NCI-H460 (cell line): ENCODE measurements at places on chromosomes 3 and 15. TPM values are rescaled to one million over a fixed set of nuclear protein-coding genes. Genes with fewer than 3 reads are reported as not detected.

The CLDN1 gene
- 115 and 121 TPM in 2 replicates for total RNA-seq

The LYZL4 gene
- total RNA-seq: not detected in 2 replicates

The GTPBP8 gene
- 17.1 and 17.6 TPM in 2 replicates for total RNA-seq

The THPO gene
- total RNA-seq: not detected in 2 replicates

The RHOV gene
- total RNA-seq: 0.14 and 0.57 TPM in 2 replicates

The FSIP1 gene
- 0.40 and 0.52 TPM in 2 replicates for total RNA-seq

The ADAMTS7 gene
- total RNA-seq: 1.8 and 2.1 TPM in 2 replicates

The LRRC31 gene
- not detected in 2 replicates for total RNA-seq

The PRKCI gene
- total RNA-seq: 34.1 and 38.8 TPM in 2 replicates

The MYRIP gene
- 2.5 and 2.7 TPM in 2 replicates for total RNA-seq

The PLD1 gene
- total RNA-seq: 27.9 and 33.5 TPM in 2 replicates

The CHRM5 gene
- not detected in 2 replicates for total RNA-seq

The TIMMDC1 gene
- 61.1 and 65.6 TPM in 2 replicates for total RNA-seq

The TRIM71 gene
- total RNA-seq: not detected in 2 replicates

The TEX55 gene
- total RNA-seq: not detected in 2 replicates

The SLC2A2 gene
- total RNA-seq: not detected in 2 replicates

The POLQ gene
- total RNA-seq: 4.0 and 5.8 TPM in 2 replicates

The DAZL gene
- 1.8 TPM in 2 replicates for total RNA-seq

The TGM5 gene
- not detected in 2 replicates for total RNA-seq

The PTPRG gene
- total RNA-seq: 24.9 and 25.5 TPM in 2 replicates

The WNT5A gene
- total RNA-seq: 12.0 and 12.7 TPM in 2 replicates

The PYGO1 gene
- 13.0 and 14.2 TPM in 2 replicates for total RNA-seq

The GOLGA6C gene
- total RNA-seq: not detected in 2 replicates

The PLXNB1 gene
- 4.3 and 5.6 TPM in 2 replicates for total RNA-seq

The SERINC4 gene
- 0.12 TPM in 1 of 2 replicates, not detected in the other for total RNA-seq

The SLC27A2 gene
- 18.7 and 20.0 TPM in 2 replicates for total RNA-seq
